OCI-LY7 (cell line): ENCODE measurements at places on chromosomes 7 and 10. TPM values are rescaled to one million over a fixed set of nuclear protein-coding genes. Genes with fewer than 3 reads are reported as not detected.
A peak's percentile ranks its signal among the peaks of the same experiment; 100 is the strongest.

Gene SFMBT2
- total RNA-seq, result 7.0 and 8.3 TPM in 2 replicates

Gene CD36
- not detected in 2 replicates for total RNA-seq

DNA sequence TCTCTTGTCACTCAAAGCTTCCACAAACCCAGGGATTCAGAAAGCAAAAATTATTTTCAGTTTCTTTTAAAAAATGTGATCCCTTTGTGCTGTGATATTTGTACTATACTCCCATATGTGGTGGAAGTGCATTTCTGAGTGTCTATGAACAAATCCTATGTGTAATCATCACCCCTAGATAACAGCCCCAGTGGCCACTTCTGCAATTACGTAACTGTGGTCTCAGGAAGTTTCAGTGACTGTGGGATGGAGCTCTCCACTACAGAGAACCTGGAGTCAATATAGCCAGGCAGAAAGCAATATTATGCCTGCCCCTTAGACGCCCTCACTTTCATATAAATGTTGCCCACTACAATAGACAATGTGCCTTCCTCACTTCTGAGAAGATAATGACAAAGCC lies 1101.7 kb upstream of the GHITM start:
- DNase-seq, result no peak

GRCh38 chr7:81534996-81535395 lies 234.9 kb downstream of the HGF start:
- DNase-seq, result no peak

GRCh38 chr10:70575874-70576802 lies 26.4 kb downstream of the PRF1 start:
- peak; percentile 92 for DNase-seq

- no peak for DNase-seq
These were observed 36.5 kb downstream of the PTPRE start for GRCh38 chr10:127943336-127943910.
